ENCODE measurements at places on chromosomes 3 and 15. TPM values are rescaled to one million over a fixed set of nuclear protein-coding genes. Genes with fewer than 3 reads are reported as not detected.

Gene GHSR
- total RNA-seq = not detected

Gene ABTB1
- 6.6 TPM for total RNA-seq

Gene HTR3D
- not detected for total RNA-seq

Gene SERPINI2
- total RNA-seq = not detected

Gene PLD1
- total RNA-seq = 7.7 TPM

Gene OCA2
- 0.04 TPM for total RNA-seq

Gene ZBBX
- not detected for total RNA-seq

Gene ACTC1
- not detected for total RNA-seq

Gene ATP13A5
- not detected for total RNA-seq

Gene COL6A5
- total RNA-seq = not detected

Gene DCUN1D1
- total RNA-seq = 30.9 TPM

Gene GXYLT2
- total RNA-seq = 1.8 TPM

Gene TTLL13
- total RNA-seq = not detected

Gene ELL3
- 3.4 TPM for total RNA-seq

Gene CNBP
- 330 TPM for total RNA-seq

Gene TM2D3
- total RNA-seq = 36.4 TPM

Gene SEMA6D
- 1.2 TPM for total RNA-seq

Data from foreskin keratinocyte (primary cell).